ENCODE measurements at places on chromosomes 7 and 10. TPM values are rescaled to one million over a fixed set of nuclear protein-coding genes. Genes with fewer than 3 reads are reported as not detected.

DNA sequence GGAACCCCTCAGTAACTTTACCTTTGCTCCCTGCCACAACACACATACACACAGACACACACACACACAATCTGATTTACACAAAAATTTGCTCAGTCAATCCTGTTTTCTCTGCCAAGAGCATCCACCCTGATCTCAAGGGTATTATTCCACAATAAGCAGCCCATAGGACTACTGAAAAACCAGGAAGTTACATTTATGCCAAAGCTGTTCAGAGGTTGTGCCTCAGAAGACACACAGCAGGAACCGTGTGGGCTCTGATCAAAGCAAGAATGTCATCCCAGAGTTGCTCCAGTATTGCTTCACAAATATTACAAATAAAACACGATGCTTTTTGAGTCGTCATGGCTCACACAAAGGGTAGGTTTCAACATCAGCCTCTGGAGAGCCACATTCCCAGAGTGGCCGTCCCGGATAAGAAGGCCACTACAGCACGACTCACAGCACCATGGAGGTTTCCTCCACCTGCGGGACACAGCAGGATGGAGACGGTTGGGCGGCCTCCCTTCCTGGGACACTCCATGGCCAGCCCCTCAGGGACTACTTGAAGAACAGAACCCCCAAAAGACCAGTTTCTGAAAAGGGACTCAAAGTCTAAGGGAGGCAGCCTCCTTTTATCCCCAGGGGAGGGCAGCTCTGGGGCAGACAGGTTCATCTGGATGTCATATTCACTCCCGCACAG is 1.6 kb downstream of the AIFM2 start:
- DNase-seq = no peak

DNA sequence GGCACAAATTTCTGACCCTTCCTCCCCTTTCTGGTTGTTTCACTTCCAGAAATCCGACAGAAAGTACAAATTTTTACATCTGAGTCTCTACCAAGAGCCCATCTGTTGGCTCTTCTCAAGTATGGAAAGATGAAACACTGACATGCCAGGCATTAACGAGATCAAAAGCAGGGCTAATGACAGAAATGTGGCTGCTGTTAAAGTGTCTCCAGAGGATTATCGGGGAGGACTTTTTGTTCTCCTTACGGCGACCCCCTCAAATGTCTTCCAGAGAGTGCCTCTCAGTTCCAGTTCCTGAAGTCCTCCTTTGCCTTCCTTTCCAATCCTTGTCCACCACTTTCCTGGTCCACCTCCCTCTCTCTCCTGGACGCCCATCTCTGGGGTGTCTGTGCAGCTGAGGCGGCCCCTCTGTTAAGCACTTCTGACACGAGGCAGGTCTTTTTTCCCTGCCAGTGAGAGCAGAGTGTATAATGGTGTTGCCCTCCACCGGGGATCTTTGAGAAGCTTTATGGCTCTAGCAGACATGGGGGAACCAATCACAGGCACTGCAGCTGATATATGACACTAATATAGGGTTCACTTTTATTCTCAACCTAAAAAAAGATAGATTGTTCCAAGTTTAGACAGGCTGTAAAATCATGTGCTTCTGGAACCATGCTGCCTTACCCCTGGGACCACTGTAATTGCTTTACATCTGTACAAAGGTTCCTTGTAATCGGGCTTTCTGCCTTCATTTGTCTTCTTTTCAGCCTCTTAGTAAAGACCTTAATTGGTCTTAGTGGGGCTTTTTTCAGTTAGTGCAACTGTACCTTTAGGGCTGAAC is 757.1 kb downstream of the AUTS2 start:
- DNase-seq = no peak

DNA sequence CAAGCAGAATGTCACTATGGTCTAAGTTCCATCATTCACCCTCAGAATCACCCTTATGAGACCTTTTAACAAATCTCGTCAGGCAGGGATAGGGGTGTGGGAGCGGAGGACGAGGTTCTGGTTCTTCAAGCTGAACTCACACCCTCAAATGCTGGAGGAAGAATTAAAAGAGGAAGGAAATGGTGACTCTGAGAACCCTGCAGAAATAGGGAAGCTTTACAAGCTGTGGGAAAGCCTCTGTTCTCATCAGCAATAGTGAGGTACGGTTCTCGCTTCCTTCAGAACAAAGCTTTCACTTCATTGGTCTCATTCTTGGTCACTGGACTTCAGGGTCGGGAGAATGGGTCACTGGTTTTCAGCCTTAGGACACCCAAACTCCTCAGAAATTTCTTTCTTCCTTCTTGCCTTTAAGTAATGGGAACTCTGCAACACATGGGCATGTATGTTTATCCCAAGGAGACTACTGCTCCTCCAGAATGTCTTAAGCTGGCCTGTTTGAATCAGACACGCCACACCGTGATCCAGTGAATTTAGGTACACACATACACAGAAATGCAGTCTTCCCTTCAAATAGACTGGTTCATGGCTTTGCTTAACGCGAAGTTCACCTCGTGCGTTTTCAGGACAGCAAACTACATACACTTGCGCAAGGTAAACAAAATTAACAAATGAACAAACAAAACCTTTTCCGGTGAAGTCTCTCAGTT is 226.0 kb downstream of the SFMBT2 start:
- DNase-seq = no peak

- DNase-seq = no peak
Measured at GRCh38 chr7:146542101-146542500, 425.5 kb downstream of the CNTNAP2 start.

- DNase-seq = no peak
Measured at GRCh38 chr7:105439174-105439893, 50.6 kb upstream of the SRPK2 start.

Gene UBN2
- 11.3 TPM for total RNA-seq

DNA sequence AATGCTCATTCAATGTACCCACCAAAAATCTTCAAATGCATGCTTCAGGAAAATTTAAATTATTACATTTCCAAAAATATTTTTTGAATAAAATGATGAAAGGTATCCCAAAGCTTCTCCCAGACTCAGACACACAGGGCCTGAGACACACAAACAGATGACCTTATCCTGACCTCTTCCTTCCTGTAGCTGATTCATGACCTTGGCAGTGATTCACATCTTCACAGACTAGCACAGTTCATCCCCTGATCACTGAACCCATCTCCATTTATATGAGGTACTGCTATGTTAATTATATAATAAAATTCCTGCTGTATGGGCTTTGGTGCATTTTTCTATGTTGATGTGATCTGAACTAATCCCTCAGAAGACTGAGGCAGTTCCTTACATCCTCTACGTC is 265.0 kb upstream of the GLI3 start:
- DNase-seq = no peak

DNA sequence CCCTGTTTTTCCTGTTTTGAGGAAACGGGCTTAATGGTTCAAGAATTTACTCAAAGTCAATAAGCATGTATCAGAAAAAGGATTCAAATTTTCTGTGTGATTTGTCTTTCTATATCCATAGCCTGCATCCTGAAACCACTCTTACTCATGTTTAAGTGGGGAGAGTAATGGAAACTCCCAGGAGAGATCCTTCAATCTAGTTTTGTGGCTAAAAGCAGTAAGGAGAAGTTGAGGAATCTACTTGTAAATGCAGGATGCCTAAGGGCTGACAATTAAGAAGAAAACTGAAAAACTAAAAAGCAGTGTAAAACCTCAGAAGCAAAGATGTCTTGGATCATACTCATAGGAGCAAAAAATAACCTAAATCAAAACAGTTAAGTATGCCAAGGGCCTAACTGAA is 68.1 kb upstream of the GRID1 start:
- DNase-seq = no peak

GRCh38 chr7:26398427-26398755 is 106.7 kb downstream of the SNX10 start:
- DNase-seq = no peak

DNA sequence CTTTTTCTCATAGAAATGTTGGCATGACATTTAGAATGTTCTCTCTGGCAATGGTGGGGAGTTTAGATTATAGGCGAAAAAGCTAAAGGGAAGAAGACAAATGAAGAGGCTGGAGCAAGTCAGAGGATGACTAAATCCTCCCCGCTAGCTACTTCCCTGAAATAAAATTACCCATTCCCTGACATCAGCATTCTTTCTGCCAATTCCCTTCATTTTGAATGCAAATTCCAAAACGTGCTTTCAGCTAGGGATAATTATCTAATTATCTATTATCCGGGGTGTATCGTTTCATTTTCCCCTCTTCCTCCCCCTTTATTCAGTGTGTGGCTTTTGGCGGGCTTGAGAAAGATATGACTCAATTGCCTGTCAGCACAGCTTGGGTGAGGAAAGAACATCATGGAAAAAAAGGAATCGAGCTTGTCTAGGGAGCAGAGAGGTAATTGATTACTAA is 672.3 kb downstream of the TNS3 start:
- DNase-seq = no peak

GRCh38 chr7:44224080-44224973 is 23.5 kb downstream of the YKT6 start:
- DNase-seq = no peak

- DNase-seq = peak; percentile 50
Measured at GRCh38 chr10:6200734-6201515, 1.8 kb upstream of the PFKFB3 start.

Gene CYP2C19
- total RNA-seq = not detected

Gene CELF2
- total RNA-seq = 182 TPM

Gene MET
- total RNA-seq = not detected

Gene NPFFR1
- not detected for total RNA-seq

Gene SLC16A9
- total RNA-seq = 0.10 TPM

- DNase-seq = no peak
Measured at GRCh38 chr7:95550546-95550945, 45.8 kb downstream of the PDK4 start.

All from activated CD8-positive, alpha-beta T cell treated with anti-CD3 and anti-CD28 coated beads, Interleukin-2, amount 10 ng/mL, durations not matched to agents 7 days and 5 days (primary cell).